ENCODE measurements at places on chromosomes 4 and X.
A peak's percentile ranks its signal among the peaks of the same experiment; 100 is the strongest.

- DNase-seq, result no peak
Measured at GRCh38 chr4:8778291-8778690, 93.3 kb downstream of the HMX1 start.

DNA sequence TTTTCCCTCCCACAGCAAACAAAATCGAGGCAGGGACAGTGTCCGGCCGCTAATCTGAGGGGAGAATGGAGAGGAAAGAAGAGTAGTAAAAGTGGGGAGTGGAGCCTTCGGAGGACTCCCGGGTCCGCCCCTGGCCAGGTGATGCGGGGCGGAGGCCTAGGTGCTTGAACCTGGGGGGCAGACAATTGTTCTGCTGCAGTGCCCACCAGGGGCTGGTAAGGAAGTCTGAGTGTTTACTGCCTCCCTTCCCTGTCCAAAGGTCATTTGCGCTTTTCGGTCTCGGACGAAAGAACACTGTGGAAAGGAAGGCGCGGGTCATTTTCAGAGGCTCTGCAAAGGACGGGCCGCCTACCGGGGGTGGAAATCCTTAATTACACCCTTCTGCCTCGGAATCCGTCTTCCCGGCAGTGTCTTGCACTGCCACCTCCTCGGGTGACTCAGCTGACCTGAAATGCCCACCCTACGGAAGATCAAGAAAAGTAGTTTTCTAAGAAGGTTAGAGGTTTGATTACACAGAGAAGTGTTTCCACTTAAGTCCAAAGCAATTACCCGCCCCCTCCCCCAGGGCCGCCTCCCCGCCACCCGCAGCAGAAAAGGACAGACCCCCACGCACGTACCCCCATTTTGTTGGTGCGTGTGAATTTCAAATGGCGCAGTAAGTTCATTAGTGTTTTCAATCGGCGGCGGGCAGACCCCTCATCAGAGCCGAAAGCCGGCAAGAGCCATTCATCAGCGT, 99.9 kb upstream of the TENM3 start:
- no peak for DNase-seq

DNA sequence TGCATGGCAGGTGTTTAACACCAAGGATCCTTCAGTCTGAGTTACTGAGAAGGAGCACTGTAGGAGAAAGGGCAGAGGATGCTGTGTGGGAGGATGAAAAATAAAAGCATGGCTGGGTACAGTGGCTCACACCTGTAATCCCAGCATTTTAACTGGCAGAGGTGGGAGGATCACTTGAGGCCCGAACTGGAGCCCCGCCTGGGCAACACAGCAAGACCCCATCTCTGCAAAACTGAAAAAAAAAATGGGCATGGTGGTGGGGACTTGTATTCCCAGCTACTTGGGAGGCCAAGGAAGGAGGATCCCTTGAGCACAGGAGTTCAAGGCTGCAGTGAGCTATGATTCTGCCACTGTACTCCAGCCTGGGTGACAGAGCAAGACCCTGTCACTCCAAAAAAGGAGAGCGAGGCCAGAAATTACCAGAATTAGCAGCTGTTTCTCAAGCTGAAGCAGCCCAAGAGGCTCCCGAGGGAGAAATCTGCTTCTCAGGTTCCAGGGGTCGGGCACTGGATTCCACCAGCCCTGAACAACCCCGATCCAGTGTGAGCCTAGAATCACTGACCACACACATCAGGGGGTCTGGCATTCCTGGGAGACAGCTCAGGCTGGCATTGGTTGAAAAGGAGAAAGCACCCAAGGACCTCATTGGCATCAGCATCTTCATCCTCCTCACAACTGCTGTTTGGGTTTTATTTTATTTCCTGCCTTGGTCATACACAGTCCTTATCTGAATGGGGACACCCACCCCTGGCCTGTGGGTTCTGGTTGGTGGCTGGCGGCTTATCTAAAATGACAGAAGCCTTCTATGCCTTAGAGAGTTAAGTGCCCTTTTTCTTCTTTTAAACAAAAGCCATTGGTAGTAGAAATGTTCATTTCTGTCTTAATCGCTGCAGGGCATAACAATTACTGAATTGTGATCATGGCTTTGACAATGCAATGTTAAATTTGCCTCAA, 66.3 kb upstream of the TRIM2 start:
- DNase-seq, result no peak

GRCh38 chrX:119579414-119579813, 5.1 kb downstream of the UBE2A start:
- DNase-seq, result no peak

DNA sequence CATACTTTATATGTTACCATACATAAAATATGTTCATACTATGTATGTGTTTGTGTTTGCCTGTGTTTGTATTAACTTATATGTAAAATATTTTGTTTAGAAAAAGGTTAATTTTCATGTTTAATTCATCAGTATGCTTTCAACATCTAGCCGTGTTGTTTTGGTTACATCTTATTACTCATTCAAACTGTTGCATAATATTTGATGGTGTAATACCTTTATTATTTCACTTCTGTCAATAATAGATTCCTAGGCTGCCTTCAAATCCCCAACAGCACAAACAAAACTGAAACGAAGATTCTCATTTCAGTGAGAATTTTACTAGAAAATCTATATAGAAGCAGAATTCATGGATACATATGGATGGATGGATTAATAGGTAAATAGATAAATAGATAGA, 462.3 kb upstream of the ADGRL3 start:
- no peak for DNase-seq

- DNase-seq, result no peak
Measured at GRCh38 chrX:37824491-37825214, 22.7 kb downstream of the DYNLT3 start.

GRCh38 chr4:110516106-110516922, 40.4 kb downstream of the ENPEP start:
- DNase-seq, result peak; percentile 47

- DNase-seq, result no peak
Measured at GRCh38 chr4:164748375-164748774, 5.6 kb upstream of the SMIM31 start.

- DNase-seq, result no peak
Measured at GRCh38 chr4:76703123-76703490, 194.8 kb downstream of the SOWAHB start.

- DNase-seq, result peak; percentile 78
Measured at GRCh38 chr4:139863531-139863930, 197.9 kb downstream of the MGST2 start.

DNA sequence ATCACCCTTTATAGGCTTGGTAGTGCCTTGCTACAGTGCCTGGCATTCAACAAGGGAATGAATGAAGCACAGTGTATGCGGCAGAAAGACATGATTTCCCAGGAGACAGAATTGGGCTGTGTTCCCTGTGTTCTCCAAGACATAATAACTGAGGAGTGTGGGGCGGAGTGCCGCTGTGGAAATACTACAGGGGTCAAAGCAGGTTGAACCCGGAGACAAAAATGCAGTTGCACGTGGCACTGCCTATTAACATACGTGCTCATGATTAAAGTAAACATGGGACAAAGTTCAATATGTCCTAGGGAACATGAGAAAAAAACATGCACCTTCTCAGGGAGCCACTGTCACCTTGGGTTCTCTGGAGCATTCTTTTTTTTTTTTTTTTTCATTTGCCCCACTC, 820.8 kb downstream of the RPA4 start:
- no peak for DNase-seq

GRCh38 chrX:24079411-24079810, 24.7 kb downstream of the EIF2S3 start:
- DNase-seq, result no peak

DNA sequence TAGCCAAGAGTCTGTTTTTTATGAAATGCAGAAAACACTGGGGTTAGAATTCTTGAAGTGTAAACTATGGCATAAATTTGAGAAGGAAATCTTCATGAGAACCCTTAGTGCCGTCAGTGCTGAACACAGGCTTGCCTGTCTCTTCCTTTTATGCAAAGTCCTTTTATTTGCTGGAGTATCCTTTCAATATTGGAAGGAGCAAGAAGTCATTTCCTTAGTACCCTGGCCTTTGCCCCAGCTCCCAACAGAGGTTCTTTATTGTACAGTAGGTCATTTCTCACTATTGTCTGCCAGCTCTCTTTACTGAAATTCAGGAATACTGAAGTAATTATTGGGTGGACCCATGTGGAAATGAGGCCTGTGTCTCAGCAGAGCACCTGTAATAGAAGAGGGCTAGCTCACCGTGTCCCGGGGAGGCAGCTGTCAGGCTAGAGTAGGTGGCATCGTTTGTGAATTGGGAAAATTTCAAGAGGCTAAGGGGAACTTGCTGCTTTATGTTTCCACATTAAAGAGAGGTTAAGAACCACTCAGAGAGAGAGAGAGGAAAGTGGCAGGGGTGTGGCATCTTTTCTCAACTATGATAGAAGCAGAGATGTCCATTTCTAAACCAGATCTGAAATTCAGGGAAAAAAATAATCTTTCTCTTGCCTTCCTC, 8.7 kb downstream of the FHDC1 start:
- no peak for DNase-seq

- no peak for DNase-seq
Measured at GRCh38 chr4:124804041-124804440, 91.5 kb upstream of the ANKRD50 start.

DNA sequence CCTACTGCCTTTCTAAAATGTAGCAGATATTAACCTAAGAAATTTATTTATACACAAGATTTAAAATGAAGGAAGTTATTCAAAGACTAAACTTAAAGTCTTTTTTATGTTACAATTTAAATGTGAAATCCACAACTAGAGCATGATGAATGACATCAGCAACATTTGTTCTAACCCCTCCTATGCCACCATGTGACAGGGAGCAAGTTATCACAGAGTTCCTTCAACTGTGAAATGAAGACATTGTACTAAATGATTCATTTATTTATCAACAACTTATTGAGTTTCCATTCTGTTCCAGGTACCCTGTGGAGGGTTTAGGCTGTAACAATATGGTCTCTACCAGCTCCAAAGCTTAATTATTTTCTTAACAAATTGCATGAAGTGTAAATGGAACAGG, 76.9 kb downstream of the SLC39A8 start:
- DNase-seq, result no peak

GRCh38 chr4:102557636-102558035, 56.5 kb downstream of the NFKB1 start:
- no peak for DNase-seq

GRCh38 chrX:108494406-108495090, 54.9 kb downstream of the COL4A5 start:
- no peak for DNase-seq

DNA sequence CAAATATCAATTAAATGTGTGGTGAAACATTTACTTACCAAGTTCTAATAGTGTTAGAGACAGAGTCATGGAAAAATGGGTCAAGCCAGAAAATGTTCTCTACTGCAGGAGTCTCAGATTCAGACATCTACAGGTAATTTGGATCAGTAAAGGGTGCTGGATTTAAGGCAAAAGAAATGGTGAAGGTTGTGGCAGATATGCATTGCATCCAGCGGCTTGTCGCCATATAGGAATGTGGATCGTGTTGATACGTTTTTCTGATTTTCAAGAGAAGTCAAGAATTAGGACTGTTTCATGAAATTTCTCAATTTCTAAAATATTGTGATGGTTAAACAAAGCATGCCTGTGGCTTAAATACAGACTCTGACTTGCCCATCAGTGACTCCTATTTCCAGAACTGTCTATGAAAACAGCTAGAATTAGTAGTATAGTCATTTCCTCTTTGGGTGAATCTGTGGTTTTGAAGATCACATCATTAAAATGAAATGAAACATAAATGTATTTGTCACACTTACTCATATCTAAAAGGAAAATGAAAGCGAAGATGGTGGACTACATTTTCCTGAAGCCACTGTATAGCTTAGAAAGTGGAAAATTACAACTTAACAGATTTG, 110.1 kb upstream of the VEGFC start:
- DNase-seq, result peak; percentile 1

- DNase-seq, result no peak
Measured at GRCh38 chr4:33171873-33172525, 2451.8 kb downstream of the PCDH7 start.

DNA sequence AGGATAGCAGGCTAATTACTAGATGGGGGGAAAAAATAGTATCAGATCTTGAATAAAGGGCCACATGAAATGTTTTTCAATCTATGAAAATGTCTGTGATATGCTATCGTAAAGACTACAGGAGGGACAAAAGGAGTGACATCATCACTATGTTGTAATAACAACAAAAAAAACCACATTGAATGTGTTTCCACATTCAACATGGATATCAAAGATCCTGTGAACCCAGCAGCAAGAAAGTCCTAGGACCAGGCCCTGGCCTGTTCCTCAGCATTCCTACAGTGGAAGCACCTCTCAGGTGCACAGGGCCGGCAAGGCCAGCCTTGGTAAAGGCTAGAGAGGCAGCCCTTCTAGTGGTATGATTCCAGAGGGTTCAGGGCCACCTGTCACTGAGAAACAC, 118.3 kb downstream of the RELL1 start:
- no peak for DNase-seq

GRCh38 chrX:103626855-103627254, 1.9 kb upstream of the TCEAL1 start:
- no peak for DNase-seq

DNA sequence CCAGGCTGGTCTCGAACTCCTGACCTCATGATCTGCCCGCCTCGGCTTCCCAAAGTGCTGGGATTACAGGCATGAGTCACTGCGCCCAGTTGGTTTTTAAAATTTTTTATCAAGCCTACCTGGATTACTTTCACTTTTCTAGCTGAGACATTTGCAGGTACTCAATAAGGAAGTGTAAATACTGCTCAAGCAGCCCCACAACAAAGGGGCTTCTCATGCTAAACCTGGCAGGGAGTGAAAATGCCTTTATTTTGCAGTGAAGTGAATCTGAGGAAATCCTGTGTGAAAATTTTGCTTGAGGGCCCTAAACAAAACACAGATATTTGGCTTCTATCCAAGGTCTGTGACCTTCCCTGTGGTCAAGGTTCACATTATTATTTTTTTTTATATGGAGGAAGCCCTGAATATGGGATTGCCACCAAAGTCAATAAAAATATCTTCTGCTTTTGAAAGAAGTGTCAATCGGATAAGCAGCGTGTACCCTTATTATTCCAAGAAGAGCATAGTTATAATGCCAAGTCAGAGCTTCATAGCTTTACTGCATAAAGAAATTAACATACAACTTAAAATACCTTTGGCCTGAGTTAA, 481.0 kb downstream of the SH2D1A start:
- DNase-seq, result no peak

GRCh38 chr4:91837608-91838029, 466.1 kb upstream of the GRID2 start:
- DNase-seq, result no peak

DNA sequence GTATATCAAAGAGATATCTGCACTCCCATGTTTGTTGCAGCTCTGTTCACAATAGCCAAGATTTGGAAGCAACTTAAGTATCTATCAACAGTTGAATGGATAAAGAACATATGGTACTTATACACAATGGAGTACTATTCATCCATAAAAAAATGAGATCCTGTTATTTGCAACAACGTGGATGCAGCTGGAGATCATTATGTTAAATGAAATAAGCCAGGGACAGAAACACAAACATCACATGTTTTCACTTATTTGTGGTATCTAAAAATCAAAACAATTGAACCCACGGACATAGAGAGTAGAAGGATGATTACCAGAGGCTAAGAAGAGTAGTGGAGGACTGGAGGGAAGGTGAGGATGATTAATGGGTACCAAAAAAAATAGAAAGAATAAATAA, 14.2 kb downstream of the IQCM start:
- no peak for DNase-seq

- DNase-seq, result no peak
Measured at GRCh38 chr4:37639551-37640285, 46.5 kb downstream of the RELL1 start.

GRCh38 chr4:53586121-53586816, 5.0 kb downstream of the LNX1 start:
- DNase-seq, result no peak

- DNase-seq, result no peak
Measured at GRCh38 chr4:150986085-150986484, 29.0 kb downstream of the LRBA start.

GRCh38 chrX:20527558-20528011, 260.9 kb upstream of the RPS6KA3 start:
- peak; percentile 11 for DNase-seq

All from CD14-positive monocyte (primary cell).